ENCODE measurements at places on chromosomes 7 and 10.

DNA sequence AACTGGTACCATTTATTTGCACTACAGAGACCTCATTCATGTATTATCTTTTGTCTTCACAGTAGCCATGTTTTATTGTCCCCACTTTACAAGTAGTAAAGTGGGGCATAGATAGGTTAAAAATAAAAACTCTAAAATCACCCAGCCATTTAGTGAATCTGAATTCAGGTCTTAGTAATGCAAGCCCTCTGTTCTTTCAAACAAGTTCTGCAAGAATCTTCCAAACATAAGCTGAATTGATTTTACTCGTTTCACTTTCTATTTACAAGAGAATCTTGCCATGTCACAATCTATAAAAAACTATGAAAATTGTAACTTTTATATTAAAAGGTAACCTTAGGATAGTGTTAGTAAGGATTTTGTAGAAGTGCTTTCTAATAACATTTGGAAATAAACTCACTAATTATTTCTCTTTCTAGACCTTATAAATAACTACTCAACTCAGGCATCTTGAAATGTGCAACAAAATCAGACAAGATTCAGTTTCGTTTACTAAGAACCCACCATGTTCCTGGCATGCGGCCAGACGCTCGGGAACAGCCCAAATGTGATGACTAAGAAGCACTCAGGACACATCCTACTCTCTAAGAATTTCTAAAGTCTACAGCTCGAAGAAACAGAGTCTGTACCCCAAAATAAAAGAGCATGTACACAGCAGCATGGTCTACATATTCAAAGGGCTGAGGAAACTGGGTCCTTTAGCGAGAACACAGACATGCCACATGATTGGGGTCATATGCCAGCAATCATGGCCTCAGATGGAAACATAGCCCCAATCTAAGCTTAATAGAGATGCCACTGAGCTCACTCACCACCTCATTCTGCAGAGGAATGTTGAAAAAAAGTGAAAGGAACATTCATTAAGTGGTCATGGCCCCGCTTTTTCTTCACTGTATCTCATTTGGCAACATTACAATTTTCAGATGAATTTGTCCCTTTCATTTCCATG, 167.6 kb downstream of the AMPH start:
- DNase-seq: peak; percentile 23

GRCh38 chr7:142792129-142792528, 21.4 kb downstream of the PRSS2 start:
- DNase-seq: no peak

DNA sequence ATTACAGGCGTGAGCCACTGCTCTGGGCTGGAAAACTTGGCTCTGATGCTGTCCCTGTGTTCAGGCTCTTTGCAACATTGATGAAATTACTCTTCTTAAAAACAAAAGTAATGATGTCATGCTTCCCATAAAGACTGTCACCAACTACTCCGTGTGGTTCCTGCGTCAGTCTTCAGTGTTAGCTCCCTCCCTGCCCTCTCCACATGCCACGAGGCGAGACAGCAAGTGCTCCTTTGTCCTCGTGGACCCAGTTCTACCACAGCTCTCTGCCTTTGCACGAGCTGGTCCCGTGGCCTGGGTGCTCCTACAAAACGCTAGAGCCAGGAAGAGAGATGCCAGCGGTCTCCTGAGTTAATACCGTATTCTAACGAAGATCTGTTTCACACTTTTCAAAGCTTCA, 194.5 kb downstream of the SDK1 start:
- no peak for DNase-seq

DNA sequence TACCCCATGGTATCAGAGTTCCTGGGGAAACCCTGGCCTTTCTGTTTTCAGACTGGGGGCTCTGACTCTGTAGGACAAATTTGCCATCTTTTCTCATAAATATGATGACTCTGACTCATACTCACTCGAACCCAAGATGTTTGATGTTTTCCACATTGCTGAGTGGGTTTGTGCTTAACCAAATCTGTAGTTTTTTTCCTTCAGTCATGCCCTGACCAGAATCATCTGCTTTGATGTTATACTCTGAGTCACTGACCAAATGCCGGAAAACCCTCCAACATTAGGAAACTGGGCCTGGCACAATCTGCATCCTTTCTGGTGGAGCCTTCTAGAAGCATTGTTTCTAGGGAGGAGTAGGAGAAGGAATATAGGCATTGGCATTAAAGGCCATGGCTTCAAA, 118.7 kb downstream of the C10orf105 start:
- no peak for DNase-seq

- DNase-seq: no peak
Observed at GRCh38 chr7:146961617-146962016, 845.0 kb downstream of the CNTNAP2 start.

- no peak for DNase-seq
Observed at GRCh38 chr10:51910189-51910588, 210.8 kb upstream of the CSTF2T start.

DNA sequence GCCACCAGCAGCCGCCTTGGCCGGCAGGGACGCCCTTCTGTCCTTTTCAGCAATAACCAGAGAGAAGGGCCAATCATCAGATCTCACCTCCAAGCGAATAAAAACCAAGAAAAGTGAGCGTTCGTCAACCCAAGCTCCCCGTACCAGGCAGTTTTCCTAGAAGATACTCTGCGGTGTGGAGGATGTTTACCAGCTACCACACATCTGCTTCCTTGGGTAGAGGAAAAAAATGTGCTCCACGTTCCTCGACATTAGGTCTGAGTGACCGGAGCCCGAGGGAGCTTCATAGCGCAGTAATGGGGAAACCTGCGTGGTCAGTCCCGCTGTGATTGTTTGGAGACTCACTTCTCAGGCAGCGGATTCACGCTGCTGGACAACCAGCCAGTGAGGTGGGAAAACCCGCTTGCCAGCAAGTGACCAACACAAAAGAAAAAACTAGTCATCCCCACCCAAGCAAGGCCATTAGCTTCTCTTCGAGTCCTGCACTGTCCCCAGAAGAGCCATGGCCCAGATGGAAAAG, 73.0 kb downstream of the ZRANB1 start:
- no peak for DNase-seq

All from activated CD4-positive, CD25-positive, alpha-beta regulatory T cell (primary cell).